ENCODE measurements at places on chromosomes 7 and 10.

DNA sequence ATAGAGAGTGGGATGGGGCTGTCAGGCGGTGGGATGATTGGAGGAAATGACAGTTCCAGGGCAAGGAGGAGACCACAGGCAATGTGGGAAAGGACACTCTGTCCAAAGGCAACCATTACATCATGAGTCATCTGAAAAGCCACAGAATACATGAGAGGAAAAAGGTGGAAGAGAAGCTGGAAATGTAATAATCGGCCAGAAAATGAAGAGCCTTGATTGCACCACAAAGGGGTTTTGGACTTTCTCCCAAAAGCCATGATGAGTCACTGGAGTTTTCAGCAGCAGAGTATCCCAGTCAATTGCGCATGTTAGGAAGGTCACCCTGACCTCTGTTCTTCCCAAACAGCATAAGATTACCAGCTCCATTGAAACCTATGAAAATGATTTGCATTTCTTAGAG, 222.0 kb downstream of the LHFPL3 start:
- no peak for DNase-seq

GRCh38 chr7:151509670-151510333, 9.9 kb downstream of the RHEB start:
- no peak for DNase-seq

DNA sequence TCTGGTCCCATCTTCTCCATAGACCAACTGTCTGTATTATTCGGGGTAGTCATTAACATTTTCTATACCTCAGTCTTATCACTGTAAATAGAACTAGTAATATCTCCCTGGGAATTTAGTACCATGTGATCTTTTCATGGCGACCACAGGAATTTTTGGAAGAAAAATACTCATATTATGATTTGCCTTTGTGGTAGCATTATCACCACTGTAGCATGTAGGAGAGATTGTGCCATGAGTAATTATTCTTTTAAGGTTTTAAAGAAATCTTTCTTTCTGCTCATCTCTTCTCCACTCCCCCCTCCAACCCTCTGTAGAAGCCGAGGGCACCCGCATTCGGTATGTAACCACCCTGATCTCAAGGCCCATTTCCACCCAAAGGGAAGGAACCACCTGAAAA, 25.0 kb downstream of the ZNF365 start:
- no peak for DNase-seq

DNA sequence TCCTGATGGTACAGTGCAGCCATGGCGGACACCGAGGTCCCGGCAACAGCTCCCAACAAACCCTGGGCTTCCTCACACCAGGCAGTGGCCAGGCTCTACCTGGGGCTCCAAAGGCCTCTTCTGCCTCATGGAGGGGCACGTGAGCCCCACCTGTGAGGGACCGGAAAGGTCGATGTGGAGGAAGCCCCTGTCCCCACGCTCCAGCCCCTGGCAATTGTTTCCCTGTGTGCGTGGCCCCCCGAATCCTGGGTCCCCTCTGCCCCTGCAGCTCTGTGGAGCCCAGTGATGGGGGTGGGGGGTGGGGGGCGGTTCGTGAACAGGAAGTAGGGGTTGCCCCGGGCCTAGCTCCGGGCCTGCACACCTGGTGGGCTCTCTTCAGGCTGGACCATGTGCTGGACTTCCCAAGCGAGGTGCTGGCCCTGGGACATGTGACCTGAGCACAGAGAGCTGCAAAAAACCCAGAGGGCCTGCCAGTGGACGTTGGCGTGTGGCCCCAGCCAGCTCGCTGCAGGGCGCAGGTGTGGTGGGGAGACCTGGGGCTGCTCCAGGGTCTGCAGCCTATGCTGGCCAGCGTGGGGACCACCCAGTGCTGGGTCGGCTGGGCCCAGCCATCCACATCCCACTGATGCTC, 72.6 kb downstream of the INPP5A start:
- no peak for DNase-seq

DNA sequence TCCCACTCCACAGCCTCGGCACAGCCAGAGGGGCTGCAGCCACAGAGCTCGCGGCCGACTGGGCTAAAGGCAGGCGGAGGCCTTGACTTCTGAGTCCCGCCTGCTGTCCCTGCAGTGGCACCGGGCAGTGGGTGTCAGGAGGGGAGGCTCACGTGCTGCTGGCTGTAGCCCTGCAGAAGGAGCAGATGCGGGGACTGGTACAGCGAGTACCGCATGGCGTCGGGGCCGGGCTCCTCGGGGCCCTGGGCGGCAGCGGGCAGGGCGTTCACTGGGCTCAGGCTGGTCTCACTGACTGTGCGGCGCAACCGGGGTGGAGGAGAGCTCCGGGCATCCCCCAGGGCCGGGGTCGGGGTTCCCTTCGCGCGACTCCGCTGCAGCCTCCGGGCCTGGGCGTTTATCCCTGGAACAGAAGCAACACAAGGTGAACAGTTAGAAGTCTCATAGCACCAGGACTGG, 25.6 kb downstream of the PAPOLB start:
- DNase-seq: no peak

GRCh38 chr7:134637441-134637840, 9.2 kb upstream of the BPGM start:
- no peak for DNase-seq

- peak; percentile 3 for DNase-seq
Observed at GRCh38 chr10:113961182-113962031, 82.3 kb upstream of the ADRB1 start.

DNA sequence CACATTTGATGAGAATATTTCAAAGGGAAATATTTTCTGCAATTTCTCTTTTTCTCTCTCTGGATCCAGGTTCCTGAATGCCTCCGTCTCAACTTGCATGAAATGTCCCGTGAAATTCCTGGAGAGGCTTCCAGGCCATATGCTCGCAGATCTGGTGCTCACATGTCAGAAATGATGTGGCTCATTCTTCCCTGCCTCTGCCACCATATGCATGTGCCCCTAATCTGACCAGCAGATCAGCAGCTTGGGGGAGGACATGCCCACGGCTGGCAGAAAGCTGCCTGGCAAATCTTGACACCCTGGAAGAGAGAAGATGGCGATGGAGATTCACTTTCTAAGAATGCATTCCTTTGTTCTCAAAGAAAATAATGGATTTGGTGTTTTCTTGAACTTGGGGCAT, 490.7 kb downstream of the RPS24 start:
- DNase-seq: no peak

DNA sequence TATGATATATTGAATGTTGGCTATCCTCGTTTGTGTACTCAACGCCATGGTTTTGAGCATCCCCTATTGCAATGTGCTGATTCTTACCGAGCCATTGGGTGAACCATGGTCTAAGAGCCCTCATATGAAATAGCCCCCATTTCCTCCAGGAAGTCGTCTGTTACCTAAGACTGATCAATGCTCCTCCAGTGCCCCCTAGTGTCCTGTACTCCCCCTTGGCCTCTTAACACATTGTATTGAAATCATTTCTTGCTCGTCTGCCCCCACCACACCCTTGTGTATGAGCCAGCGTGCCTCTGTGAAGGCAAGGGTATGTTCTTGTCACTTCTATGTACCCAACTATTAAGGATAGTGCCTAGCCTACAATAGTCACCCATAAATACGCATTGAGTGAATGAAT, 11.2 kb upstream of the SLC35B4 start:
- peak; percentile 48 for DNase-seq

- no peak for DNase-seq
Observed at GRCh38 chr7:140393756-140394306, 4.5 kb downstream of the SLC37A3 start.

DNA sequence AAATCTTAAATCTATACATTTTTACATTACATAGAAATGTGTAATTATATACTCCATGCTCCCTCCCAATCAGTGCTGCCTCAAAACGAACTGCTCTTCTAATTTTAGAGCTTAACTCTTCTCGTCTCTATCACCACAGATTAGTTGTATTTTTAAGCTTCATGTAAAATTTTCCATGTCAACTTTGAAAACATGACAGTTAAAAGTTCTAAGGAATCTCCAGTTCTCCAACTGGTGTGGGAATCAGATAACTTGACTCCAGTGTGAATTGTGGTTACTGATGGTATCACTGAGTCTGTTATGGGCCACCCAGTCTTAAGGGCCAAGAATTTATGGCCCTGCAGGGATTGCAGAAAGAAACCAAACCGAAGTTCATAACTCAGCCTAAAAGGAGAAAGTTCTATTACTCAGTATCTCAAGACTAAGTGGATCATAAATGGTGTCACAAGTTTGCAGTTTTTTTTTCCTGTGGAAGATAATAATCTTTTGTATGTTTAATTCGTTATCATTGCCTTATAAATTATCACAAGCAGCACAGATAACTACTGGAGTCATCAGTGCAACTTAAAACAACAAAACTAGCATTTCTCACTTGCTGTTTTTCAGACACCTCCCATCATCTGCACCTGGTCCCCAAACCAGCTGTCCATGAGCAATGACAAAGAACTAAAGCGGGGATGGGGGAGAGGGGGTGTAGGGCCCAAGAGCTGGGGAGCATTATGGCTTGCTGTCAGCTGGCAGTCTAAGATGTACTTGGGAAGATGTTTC, 31.5 kb upstream of the KMT2E start:
- no peak for DNase-seq
